ENCODE measurements at places on chromosomes 13 and 19.

DNA sequence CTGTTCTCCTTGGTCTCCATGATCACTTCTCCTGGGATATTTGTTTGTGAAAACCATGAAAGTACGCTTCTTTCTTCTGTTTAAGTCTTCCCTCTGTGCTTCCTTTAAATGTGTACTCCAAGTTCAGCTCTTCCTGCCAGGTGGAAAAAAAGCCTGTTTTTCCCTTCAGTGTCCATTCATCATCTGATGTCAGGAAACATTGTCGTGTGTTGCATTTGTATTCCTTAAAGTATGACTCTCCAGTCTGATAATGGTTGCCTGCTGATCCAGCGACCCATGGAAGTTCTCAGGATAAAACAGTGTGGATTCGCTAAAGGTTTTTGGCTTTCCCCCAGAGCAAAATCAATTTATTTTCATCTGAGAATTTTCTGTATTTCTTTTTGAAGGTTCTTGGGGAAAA, 22.3 kb downstream of the SACS start:
- DNase-seq = no peak

GRCh38 chr13:93797463-93797862, 570.9 kb downstream of the GPC6 start:
- DNase-seq = no peak

DNA sequence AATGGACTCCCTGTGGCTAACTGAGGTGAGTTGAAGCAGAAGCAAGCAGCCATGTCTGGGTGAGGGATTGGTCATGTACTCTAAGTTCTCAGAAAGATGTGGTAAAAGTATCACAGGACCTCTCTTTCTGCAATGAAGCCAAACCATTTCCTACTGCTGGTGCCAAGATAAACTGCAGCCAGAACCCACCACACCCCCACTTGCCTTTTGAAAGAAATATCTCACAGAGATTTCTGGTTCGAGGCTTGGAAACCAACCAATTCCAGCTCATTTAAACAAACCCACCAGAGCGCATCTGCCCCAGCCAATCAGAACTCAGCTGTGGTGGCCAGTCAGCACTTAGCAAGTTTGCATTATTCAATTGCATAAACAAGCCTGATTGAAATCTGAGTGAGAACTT, 204.5 kb upstream of the ATXN8OS start:
- DNase-seq = no peak

DNA sequence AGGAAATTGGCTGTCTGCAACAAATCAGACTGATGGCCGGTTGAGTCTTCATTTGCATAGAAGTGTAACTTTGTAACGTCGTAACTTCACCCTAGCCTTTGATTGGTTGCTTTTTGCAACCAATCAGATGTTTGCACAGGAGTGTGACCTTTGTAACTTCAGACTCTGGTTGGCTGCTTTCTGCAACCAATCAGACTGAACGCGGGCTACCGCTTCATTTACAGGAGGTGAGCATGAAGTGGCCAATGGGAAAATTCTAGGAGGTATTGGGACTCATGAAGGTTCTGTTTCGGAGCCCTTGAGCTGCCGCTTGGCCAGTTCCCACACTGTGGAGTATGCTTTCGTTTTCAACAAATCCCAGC, 441 bp upstream of the ZNF559 start:
- peak; percentile 45 for DNase-seq

- DNase-seq = peak; percentile 24
These were observed 82.9 kb downstream of the DIAPH3 start for GRCh38 chr13:60080850-60081249.

GRCh38 chr13:24870380-24870760, 106.4 kb downstream of the RNF17 start:
- DNase-seq = no peak

- DNase-seq = no peak
These were observed 1564.3 kb upstream of the PRR20A start for GRCh38 chr13:55576389-55576788.

- no peak for DNase-seq
These were observed 1.9 kb downstream of the FOXO1 start for GRCh38 chr13:40664350-40665125.

- DNase-seq = peak; percentile 34
These were observed 5.7 kb upstream of the THSD1 start for GRCh38 chr13:52411629-52412028.

DNA sequence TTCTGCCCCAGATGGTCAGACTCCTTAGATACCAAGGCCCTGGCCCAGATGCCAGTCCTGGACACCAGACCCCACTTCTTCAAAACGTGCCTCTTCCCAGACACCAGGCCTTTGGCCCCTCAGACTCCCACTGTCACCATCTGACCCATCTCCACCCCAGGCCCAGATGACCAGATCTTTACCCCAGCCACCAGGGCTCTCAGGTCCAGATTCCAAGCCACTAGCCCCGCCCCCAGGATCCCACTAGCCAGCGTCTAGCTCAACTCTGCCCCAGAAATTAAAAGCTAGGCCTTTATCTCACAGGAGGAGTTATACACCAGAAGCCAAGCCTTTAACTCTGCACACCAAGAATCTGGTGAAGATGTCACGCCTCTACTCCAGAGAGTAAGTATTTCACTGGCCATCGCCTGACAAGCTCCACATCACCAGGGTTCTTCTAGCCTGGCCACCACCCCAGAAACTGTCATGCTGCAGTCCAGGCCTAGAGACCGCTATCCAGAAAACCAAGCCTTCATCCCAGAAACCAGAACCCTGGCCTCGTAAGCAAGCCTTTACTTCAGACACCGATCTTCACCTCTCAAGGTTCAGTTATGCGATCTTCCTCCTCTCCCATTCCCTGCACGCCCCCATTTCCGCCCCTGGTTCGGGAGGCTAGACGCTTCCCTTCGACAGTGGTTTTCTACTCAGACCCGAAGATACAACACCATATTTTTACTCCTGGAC, 595 bp downstream of the XAB2 start:
- DNase-seq = no peak

- no peak for DNase-seq
These were observed 264.8 kb upstream of the SPRY2 start for GRCh38 chr13:80605716-80606115.

DNA sequence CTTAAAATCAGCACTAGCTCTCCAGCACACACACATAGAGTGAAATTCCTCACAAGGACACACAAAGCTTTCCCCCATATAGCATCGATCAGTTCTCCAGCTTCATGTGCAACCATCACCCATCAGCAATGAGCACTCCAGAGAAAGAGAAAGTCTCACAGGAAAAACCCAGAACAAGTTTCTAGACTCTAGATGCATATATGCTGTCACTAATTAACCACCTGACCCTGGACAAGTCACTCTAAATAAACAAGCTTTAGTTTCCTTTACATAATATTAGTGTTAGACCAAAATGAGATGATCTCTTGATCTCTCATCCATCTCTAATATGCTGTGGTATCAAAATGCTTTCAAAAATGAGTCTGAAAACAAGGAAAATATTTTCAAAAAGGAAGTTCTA, 81.2 kb downstream of the TBC1D4 start:
- DNase-seq = no peak

- DNase-seq = no peak
These were observed 12.4 kb downstream of the PRKD2 start for GRCh38 chr19:46704379-46705076.

DNA sequence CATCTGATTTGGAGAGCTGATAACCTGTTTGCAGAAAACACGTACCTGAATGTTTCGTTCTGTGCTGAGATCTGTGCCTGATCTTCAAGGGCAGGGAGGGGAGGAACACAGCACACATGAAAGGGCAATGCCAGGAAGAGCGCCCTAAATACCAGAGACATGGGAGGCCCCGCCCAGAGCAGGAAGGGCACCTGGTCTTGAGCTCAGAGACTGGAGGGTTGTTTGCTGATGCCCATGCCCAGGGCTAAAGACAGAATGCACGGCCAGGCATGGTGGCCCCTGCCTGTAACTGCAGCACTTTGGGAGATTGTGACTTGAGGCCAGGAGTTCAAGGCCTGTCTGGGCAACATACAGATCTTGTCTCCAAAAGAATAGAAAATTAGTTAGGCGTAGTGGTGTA, 183.2 kb downstream of the TUBA3C start:
- DNase-seq = no peak

DNA sequence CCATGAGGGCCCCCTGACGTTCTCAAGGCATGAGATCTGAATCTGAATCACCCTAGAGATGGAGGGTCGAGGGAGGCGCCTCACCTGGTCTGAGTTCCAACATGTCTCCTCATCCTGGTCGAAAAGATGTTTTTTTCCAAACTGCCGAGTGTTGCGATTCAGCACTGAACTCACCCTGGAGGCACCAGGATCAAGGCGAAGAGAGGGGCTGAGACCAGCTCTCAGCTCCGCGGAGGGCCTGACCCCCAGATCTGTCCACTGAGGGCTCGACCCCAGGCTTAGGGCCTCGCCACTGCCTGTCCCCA, 555 bp downstream of the NR2C2AP start:
- DNase-seq = no peak

DNA sequence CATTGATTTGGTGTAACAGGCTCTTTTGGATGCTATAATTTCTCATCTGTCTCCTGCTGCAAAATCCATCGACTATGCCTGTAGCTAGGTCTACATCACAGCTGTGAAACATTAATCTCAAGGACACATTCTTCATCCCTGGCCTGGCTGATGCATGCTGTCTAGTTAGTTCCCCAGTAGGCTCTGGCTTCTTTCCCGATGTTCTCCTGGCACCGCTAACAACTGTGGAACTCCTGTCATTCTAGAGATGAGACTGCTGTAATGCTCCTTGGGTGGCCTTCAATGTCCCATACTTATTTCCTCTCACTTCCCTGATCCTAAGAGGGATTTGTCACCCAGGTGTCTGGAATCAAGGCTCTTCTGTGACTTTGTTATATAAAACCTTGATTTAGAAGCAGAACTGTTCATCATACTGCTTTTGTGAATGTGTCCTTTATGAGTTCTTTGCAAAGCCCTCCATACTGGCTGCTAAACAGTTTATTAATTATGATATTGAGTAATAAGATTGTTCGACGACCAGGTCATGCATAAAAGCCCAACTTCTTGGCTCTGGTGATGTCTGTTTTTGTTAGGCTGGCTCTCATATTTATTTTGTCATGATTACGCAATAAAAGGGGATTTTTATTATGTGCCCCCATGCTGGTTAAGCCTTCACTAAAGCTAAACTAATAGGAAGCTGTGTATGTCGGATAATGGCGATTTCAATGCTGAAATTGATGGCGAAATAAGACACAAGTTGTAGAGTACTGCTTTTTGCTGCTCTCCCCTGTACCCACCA, 227.5 kb downstream of the DCT start:
- peak; percentile 58 for DNase-seq

- no peak for DNase-seq
These were observed at the start of gene SMIM24 for GRCh38 chr19:3480383-3481091. Gene SMIM24 (minus strand): TSS chr19:3480525. CDS start chr19:3480463, 62 bp downstream.

- DNase-seq = no peak
These were observed 46.5 kb upstream of the GTF2F2 start for GRCh38 chr13:45073809-45074208.

DNA sequence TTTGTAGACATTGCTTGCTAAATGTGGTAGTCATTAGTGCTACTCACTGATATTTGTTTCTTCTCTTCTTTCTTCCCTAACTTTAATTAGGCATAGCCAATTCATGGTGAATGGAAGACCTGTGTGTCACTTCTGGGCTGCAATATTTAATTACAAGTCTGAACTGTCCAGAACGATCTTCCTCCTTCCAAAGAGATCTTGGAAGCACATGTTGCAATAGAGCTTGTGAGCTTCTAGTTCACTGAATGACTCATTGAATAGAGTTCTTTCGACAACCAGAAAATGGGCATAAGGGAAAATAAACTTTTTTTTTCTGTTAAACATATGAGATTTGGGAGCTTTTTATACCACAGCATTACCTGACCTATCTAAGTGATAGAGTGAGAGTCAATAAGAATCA, 1264.6 kb downstream of the PCDH9 start:
- DNase-seq = peak; percentile 40
